Kidney (tissue), 22 donors: ENCODE measurements at places on chromosomes 1 and 21. TPM values are rescaled to one million over a fixed set of nuclear protein-coding genes. Genes with fewer than 3 reads are reported as not detected.

SNX27 gene
- total RNA-seq, result 46.3 TPM

SH2D5 gene
- total RNA-seq, result 0.57 TPM

SLC44A5 gene
- 0.66 TPM for total RNA-seq

SPRR2B gene
- total RNA-seq, result not detected

LCK gene
- 10.3 TPM for total RNA-seq

RIPPLY3 gene
- total RNA-seq, result 0.31 TPM

CACNA1S gene
- not detected for total RNA-seq

GPR137B gene
- 22.2 TPM for total RNA-seq

CSMD2 gene
- total RNA-seq, result 0.47 TPM

PLPPR4 gene
- 0.09 TPM for total RNA-seq

PERM1 gene
- 0.25 TPM for total RNA-seq

CD52 gene
- total RNA-seq, result 30.8 TPM

LRRC39 gene
- total RNA-seq, result 0.35 TPM

PM20D1 gene
- total RNA-seq, result 0.69 TPM

LEPROT gene
- 160 TPM for total RNA-seq

CD46 gene
- total RNA-seq, result 269 TPM

PLA2G2C gene
- 0.31 TPM for total RNA-seq

CD84 gene
- total RNA-seq, result 17.5 TPM

TMEM52 gene
- total RNA-seq, result 0.50 TPM

OR2T2 gene
- 0.28 TPM for total RNA-seq

NLRP3 gene
- 4.0 TPM for total RNA-seq

EDEM3 gene
- 31.7 TPM for total RNA-seq

MYOC gene
- 0.66 TPM for total RNA-seq

IVL gene
- not detected for total RNA-seq

LCE1C gene
- total RNA-seq, result not detected

C1orf146 gene
- total RNA-seq, result not detected

GREM2 gene
- 0.50 TPM for total RNA-seq

S100A3 gene
- 8.4 TPM for total RNA-seq

NBPF8 gene
- total RNA-seq, result 7.9 TPM

BARHL2 gene
- not detected for total RNA-seq

FABP3 gene
- total RNA-seq, result 25.0 TPM

OLFM3 gene
- 0.41 TPM for total RNA-seq

ABL2 gene
- total RNA-seq, result 29.6 TPM

AGMAT gene
- 6.2 TPM for total RNA-seq

ZMYND12 gene
- 1.9 TPM for total RNA-seq

TUFT1 gene
- total RNA-seq, result 12.9 TPM

BSND gene
- 1.4 TPM for total RNA-seq
